ENCODE measurements at places on chromosomes 13 and 19. TPM values are rescaled to one million over a fixed set of nuclear protein-coding genes. Genes with fewer than 3 reads are reported as not detected.

- DNase-seq: peak; percentile 81
These were observed 5.0 kb downstream of the MVB12A start for GRCh38 chr19:17424743-17425365.

DNA sequence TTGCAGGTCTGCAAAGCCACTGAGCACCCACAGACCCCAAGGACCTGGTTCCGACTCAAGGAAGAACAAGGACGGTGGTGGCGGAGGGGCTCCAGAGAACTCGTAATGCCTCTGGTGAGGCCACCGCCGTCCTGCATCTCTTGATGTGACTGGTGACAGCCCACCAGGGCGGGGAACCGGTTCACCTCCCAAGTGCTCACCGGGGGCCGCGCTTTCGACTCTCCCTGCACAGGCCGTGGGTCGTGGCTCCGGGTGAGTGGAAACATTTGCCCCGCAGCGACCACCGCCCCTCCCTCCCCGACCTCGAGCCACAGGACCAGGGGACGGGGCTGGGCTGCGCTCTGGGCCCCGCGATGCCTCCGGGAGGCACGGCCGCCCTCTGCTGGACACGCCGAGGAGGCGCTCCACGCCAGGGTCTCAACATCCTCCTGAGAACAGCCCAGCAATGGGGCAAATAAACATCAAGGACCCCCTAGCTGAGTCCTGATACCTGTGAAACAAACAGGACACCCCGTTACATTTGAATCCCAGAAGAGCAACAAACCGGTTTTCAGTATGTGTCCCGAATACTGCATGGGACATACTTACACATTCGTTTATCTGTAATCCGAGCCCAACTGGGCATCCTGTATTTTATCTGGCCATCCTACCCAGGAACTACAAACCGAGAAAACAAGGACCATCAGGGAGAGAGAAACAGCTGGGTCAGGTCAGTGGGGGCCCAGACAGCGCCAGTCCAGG, 3.9 kb upstream of the PLPP2 start:
- DNase-seq: no peak

GRCh38 chr19:3708207-3708931, at the start of gene TJP3:
Gene TJP3, plus strand, starts transcription at chr19:3708384. Its CDS starts 20,049 bp downstream, at chr19:3728433.
- peak; percentile 80 for DNase-seq

SLAIN1 gene
- total RNA-seq: 16.9 TPM

GRCh38 chr19:11063434-11063833, 25.8 kb upstream of the LDLR start:
- DNase-seq: no peak
